ENCODE measurements at places on chromosomes 16 and 17.

- DNase-seq: no peak
These were observed 27.3 kb upstream of the MRTFB start for GRCh38 chr16:14043793-14044192.

GRCh38 chr16:15972046-15972868 lies 22.8 kb downstream of the ABCC1 start:
- DNase-seq: no peak

- no peak for DNase-seq
These were observed 382.0 kb upstream of the DYNLRB2 start for GRCh38 chr16:80158766-80159165.

- DNase-seq: no peak
These were observed 29.2 kb downstream of the NOL11 start for GRCh38 chr17:67746704-67747571.

DNA sequence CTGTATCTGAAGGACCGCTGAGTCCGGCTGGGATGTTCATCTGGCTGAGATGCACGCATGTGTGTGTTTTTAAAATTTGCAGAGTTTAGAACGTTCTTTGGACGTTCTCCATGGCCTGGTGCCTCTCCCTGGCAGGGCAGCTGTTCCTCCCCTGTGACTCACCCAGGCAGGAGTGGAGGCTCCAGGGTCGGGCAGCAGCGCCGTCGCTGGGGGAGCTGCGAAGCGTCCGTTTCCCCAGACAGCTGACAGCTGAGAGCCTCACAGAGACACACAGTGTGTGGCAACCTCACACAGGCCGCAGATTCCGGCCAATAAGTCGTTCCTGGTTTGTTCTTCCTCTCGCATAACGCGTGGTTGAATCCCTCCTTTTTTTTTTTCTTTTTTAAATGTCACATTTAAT lies 80.6 kb downstream of the OR1D5 start:
- no peak for DNase-seq

GRCh38 chr16:86667035-86667434 lies 88.7 kb downstream of the FOXL1 start:
- no peak for DNase-seq

DNA sequence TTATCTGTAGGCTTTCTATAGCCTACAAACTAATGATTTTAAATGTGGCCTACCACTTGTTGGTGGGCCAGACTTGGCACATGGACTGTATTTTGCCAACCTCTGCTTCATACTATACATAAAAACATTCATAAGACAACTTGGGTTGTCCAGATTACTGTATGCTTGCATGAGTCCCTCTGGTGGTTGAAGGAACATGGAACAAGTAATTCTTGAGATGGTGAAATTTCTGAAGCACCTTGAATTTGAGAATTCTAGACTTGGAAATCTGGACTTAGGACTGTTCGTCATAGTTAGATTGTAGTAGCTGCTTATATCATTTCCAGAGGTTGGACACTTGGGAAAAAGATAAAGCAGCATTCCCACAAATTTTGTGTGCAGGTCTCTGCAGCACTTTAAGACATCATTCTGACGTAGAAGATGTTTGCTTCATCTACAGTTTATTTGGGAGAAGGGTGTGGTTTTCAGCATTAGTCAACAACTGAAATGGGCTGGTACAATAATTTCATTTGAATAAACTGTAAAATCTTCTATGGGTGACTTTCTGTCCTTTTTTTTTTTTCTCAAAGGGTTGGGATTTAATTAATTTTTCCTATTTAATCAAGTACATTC lies 31.2 kb downstream of the NFATC3 start:
- DNase-seq: no peak

DNA sequence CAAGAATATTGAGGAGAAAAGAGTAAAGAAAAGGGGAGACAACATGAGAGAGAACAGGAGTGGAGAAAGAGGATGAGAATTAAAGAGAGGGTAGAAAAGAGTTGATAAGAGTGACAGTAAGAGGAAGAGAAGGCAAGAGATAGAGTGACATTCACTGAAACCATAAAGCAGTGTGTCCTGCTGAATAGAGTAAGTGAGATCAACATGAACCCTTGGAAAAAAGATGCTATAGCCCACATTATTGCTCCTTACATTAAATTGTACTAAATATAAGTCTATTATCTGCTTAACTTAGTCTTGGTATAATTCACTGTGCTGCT lies 489.5 kb downstream of the SHISA9 start:
- no peak for DNase-seq

GRCh38 chr17:327971-328370 lies 24.6 kb downstream of the RPH3AL start:
- DNase-seq: no peak

- DNase-seq: no peak
These were observed 4.0 kb upstream of the SCRN2 start for GRCh38 chr17:47844814-47845715.

DNA sequence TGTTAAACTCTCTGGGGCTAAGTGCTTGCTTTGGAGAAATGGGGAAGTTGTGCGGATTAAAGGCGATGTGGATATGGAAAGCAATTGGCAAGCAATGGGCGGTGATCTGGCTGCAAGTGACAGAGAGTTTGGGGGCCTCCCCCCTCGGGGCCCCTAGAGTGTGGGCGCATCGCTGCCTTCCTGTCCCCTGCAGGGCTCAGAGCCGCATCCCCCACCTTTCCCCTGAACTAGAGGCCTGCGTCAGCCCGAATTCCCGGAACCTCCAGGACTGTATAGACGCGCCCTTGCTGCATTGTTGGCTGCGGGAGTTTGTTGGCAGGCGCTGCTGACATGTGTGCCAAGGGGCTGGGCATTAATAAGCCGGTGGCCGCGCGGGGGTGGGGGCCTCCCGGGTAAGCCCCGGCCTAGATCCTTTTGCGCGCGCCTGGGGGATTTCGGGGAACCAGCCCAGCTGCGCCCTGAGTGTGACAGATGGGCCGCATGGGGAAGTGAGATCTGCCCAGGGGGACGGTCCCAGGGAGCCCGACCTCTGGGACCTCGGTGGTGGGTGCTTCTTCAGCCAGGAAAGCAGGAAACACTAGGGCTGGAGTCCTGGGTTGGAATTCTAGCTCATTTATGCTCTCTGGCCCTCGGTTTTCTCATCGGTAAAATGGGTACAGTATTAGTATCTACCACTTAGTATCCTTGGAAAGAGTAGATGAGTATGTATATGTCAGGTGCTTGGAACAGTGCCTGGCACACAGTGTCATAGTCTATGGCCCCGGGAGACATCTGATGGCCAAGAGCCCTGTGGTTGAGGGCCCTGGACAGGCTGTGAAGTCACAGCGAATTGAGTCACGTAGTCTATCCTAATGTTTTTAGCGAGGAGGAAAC lies 1.0 kb downstream of the EEF2K start:
- DNase-seq: peak; percentile 69

GRCh38 chr16:68064791-68065365 lies 20.3 kb upstream of the NFATC3 start:
- DNase-seq: peak; percentile 57

- DNase-seq: no peak
These were observed 6.9 kb downstream of the MLLT6 start for GRCh38 chr17:38711792-38712571.

Data from stimulated activated CD8-positive, alpha-beta memory T cell treated with anti-CD3 and anti-CD28 coated beads, Interleukin-2, amount 100 ng/mL, for 48 hours (primary cell).